ENCODE measurements at places on chromosomes 7 and 10.

DNA sequence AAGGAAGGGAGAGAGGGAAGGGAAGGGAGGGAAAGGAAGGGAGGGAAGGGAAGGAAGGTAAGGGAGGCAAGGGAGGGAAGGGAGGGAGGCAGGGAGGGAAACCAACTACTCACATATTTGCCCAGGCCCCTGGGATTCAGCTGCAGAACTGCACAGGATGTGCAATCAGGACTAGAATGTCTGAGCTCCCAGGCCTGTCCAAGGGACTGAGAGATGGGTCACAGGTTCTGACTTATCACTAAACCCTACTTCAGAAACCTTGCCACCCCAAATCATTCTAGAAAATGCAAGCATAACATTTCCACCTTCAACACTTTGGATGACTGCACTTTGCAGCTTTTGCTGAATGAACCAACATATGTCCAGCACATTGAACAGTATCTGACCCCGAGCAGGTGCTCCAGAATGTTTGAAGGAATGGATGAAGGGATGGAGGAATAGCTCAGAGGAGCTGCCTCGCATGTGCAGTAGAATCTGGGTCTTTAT lies 245.3 kb downstream of the KCNMA1 start:
- no peak for DNase-seq

DNA sequence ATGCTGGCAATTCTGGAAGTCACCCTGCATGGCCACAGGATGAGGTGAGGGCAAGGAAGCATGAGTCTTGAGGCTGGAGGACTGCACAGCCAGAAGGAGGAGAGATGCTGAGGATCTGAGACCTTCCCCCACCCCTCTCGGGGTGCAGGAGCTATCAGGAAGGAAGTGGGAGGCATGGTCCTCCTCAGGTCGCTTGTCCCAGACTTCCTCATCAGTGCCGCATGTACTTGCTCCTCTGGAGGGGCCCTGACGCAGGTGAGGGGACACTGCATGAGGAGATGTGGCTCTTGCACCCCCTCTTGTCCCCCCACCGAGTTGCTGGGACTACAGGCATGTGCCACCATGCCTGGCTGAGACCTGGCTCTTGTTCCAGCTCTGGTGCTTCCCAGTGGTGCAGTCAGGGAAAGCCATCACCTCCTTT lies 5.7 kb upstream of the ZMIZ1 start:
- no peak for DNase-seq

- no peak for DNase-seq
Measured at GRCh38 chr7:82049891-82050533, 280.2 kb upstream of the HGF start.

GRCh38 chr7:82286096-82286797 lies 157.3 kb downstream of the CACNA2D1 start:
- no peak for DNase-seq

All from activated gamma-delta T cell (primary cell).